ENCODE measurements at places on chromosomes 2 and 18.

GRCh38 chr2:225486236-225486635, 86.7 kb downstream of the NYAP2 start:
- no peak for DNase-seq

DNA sequence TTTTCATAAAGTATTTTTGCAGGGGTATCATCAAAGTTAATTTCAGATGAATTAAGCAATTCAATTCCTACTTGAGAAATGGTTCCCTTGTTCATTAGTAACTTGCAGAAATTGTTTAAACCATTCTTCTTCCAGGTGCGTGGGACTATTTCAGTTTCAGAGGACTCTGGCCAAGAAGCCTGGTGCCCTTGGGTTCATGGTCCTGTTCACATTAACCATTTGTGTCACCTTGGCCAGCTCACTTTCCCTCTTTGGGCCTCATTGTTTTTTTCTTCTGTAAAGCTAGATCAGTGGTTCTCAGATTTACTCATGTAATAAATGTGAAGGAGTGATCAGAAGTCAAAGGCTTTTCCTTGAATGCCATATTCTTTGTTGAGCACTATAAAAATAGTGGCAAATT, 112.4 kb upstream of the BZW1 start:
- DNase-seq: no peak

DNA sequence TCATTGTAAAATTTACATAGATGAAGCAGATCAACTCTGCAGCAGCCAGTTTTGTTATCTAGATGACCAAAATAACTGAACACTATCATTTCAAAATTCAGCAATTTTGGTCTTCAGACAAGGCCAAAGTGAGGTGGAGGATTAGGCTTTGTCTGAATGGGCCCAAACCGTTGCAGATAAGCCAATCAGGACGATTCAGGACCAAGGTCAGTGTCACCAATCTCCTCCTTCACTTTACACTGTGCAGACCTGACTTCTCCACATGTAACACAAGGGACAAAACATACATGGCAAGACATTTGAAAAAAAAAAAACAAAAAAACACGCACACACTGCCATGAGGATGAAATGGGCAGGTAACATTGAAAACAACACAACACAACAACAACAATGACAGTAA, 211.2 kb downstream of the NAPG start:
- DNase-seq: no peak

- DNase-seq: no peak
These were observed 8.8 kb downstream of the MAP4K4 start for GRCh38 chr2:101706121-101706818.

GRCh38 chr2:57981083-57981768, 65.4 kb upstream of the VRK2 start:
- DNase-seq: no peak
